ENCODE measurements at places on chromosomes 5 and 9. TPM values are rescaled to one million over a fixed set of nuclear protein-coding genes. Genes with fewer than 3 reads are reported as not detected.

The PCDHA1 gene
- not detected for total RNA-seq

The TRPM3 gene
- total RNA-seq: 0.33 TPM

The IL33 gene
- 11.7 TPM for total RNA-seq

The TAS2R1 gene
- total RNA-seq: not detected

The GNPDA1 gene
- total RNA-seq: 38.3 TPM
